ENCODE measurements at places on chromosomes 2 and 18.

GRCh38 chr2:239853121-239853520, 172.0 kb downstream of the NDUFA10 start:
- DNase-seq: no peak

- DNase-seq: no peak
Observed at GRCh38 chr2:204794624-204795023, 249.3 kb downstream of the PARD3B start.

- no peak for DNase-seq
Observed at GRCh38 chr2:174836377-174836994, 72.2 kb upstream of the CHRNA1 start.

- DNase-seq: no peak
Observed at GRCh38 chr2:129404000-129404685, 575.3 kb upstream of the RAB6C start.

- no peak for DNase-seq
Observed at GRCh38 chr2:174666312-174666711, 68.7 kb upstream of the WIPF1 start.

DNA sequence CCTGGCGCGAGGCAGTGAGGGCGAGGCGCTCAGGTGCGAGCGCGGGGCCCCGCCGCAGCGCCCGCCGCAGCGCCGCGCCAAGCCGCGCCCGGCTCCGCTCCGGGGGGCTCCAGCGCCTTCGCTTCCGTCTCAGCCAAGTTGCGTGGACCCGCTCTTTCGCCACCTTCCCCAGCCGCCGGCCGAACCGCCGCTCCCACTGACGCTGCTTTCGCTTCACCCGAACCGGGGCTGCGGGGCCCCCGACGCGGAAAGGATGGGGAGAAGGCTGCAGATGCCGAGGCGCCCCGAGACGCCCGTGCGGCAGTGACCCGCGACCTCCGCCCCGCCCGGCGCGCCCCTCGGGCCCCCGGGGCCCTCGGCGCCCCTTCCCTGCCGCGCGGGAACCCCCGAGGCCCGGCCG, 328 bp upstream of the INHBB start:
- no peak for DNase-seq

GRCh38 chr2:38156436-38156835, 80.5 kb upstream of the CYP1B1 start:
- DNase-seq: no peak

- no peak for DNase-seq
Observed at GRCh38 chr2:109282360-109282759, 153.4 kb downstream of the SH3RF3 start.

- DNase-seq: no peak
Observed at GRCh38 chr2:233981574-233982420, 64.6 kb downstream of the TRPM8 start.

DNA sequence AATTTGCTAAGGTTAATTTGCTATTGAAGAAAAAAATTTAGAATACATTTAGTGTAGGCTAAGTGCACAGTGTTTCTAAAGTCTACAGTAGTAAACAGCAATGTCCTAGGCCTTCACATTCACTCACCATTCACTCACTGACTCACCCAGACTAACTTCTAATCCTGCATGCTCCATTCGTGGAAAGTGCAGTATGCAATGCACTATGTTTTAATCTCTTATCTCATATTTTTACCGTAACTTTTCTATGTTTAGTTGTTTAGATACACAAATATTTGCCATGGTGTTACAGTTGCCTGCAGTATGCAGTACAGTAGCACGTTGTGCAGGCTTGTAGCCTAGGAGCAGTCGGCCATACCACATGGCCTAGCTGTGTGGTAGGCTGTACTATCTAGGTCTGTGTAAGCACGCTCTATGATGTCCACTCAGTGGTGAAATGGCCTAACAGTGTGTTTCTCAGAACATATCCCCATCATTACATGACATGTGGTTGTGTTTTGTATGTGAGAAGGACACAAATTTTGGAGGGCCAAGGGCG, 18.1 kb upstream of the RFX8 start:
- DNase-seq: no peak

DNA sequence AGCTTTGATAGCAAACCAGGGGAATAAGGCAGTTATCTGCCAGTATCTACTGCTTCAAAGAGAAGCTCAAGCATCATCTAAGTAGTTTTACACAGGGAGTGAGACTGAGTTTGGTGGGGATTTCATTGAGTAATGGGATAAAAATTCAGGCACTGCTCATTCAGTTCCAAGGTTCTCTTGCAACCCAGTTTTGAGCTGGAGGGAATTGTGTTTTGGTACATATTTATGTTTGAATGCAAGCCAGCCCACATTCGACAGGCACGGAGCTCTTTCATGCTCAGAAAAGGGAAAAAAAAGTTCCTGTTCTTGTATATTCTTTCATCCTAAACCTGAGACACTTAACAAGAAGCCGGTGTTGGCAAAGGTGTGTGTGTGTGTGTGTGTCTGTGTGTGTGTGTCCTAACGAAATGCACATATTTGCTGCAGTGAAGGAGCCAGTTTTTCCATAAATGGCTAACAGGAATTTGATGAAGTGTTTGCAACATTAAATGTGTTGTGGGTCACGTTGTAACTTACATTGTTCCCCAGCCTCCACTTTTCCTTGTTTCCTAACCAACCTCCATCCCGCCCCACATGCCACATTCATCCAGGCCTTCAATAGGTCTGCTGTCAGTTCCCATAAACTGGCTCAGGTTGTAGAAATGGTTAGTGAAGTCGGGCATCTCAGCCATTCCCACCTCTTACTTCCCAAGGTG, 311.1 kb downstream of the TXNL1 start:
- no peak for DNase-seq

- DNase-seq: no peak
Observed at GRCh38 chr2:44459739-44460138, 98.0 kb downstream of the CAMKMT start.

DNA sequence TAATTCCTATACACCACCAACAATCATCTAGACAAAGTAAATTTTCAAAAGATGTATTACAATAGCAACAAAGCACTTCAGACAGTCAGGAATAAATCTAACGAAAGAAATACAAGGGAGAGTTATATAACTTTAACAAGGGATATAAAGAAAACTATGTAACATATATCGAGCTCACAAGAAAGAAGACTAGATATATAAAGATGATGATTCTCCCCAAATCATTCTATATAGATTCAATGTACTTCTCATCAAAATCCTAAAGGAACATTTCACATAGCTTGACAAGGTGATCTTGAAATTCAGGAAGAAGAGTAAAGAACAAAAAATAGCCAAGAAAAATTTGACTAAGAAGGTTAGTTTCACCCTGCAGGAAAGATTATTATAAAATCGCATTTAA, 179.4 kb downstream of the SP3 start:
- no peak for DNase-seq

Data from glutamatergic neuron (in vitro differentiated cells).